Gastroesophageal sphincter (tissue), 4 donors: ENCODE measurements at places on chromosomes 2 and 18. TPM values are rescaled to one million over a fixed set of nuclear protein-coding genes. Genes with fewer than 3 reads are reported as not detected.

DNA sequence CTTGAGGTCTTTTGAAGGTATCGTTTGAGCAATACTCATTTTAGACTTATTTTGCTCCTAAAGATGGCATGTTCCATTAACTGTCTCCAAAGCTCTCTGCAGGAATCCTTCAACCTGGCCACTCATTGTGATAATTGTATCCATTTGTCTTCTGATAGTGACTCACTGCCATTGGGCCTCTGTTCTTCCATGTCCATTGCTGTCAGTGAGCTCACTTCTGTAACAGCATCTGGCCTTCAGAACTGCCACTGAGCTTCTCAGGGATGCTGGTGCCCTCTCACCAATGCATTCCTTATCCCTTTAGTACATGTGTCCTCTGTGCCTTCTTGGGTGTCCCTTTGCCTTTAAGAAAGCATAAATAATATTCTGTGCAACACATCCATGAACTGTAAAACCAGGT is 71.6 kb downstream of the MREG start:
- ATAC-seq = no peak

DNA sequence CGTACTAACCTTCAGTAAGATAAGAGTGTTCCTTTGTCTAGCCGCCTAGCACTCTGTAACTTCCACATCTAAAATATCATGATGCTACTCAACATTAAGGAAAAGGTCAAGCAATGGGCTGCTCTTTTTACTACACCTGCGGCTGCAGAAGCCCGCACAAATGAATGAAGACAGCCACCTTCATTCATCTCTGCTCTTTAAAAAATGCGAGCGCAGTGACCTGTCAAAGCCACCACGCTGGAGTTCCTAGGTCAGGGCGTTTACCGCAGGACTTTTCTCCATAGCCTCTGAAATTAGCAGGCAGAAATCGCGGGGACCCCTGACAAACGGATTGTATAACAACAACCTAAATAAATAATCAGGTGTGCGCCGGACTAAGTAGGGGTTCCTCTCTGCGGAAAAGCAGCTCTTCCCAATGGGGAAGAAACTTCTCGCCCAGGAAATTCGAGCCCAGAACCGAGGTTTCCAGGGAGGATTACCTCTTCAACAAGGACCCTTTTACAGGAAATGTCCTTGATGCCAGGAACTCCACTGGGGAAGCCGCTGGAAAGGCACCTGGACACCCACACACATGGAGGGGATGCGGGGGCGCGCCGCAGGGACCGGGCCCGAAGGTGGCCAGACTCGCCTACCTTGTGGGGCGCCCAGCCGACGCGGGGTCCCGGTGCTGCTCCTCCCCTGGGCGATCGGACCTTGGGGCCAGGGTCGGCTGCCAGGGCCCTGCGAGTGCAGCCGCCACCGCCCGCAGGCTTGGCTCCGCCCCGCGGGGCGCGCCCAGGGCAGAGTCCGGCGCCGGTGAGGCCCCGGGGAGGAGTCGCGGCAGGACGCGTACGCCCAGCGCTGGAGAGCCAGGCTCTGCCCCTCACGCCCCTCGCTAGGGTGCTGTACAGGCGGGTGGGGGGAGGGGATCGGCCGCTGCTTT is at the start of gene CCDC68:
CCDC68 (minus strand) TSS at position 758 of the 922 bp plus-strand sequence. CDS start 16,670 bp downstream, outside the sequence.
- no peak for ATAC-seq

DNA sequence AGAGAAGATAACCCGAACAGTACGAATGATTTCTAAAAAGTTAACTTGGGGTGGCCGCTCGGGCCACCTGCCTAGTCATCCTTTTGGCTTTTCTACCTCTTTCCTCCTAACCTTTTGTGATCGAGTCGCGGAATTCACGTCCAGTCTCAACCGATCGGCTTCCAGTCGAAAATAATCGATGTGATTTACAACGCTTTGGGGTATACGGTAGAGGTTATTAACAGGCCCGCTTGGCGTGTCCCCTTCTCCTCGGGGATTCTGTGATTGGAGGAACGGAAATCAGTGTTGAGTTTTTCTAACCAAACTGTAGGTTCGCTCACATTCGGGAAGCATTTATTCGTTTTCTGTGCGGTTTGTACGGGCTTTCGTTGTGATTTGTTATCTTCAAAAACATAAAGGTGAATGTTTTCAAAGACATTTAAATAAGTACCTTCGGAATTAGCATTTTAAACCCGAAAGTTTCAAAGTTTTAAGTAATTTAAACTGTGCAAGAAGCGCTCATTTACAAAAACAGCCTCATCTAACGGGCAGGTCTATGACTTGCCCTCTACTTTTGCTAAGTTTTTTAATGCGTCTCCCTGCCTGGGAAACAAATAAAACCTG is 588 bp upstream of the FOXI3 start:
- ATAC-seq = no peak

GRCh38 chr2:187548656-187549055 is 5.6 kb downstream of the TFPI start:
- ATAC-seq = no peak

DNA sequence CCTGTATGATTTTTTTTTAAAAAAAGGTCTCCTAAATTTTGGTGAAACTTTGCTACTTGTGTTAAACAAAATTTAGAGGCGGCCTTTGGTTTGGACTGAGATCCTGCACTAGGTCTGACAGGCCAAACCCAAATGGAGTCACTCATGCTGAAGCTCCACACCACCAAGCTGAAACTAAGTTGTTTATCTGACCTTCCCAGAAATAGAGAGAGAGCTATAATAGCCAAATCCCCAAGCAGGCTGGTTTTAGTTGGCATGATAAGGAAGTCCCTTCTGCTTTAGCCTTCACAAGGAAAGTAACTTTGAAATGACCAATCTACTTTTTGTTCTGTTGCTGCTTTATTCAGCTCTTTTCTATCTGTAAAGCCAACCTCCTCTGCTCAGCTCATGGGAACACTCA is 17.1 kb upstream of the THUMPD2 start:
- no peak for ATAC-seq

- ATAC-seq = no peak
These were observed 40.4 kb downstream of the SERTAD2 start for GRCh38 chr2:64613276-64613675.

- no peak for ATAC-seq
These were observed 11.9 kb upstream of the NT5DC4 start for GRCh38 chr2:112708968-112709367.

- no peak for ATAC-seq
These were observed 247.3 kb downstream of the TTC32 start for GRCh38 chr2:19654310-19655090.

The PROM2 gene
- total RNA-seq = 36.4 TPM

The NPHP1 gene
- 19.5 TPM for total RNA-seq

The RAB27B gene
- 3.0 TPM for total RNA-seq

The HOXD4 gene
- not detected for total RNA-seq

The RIT2 gene
- not detected for total RNA-seq

The TSHZ1 gene
- total RNA-seq = 37.1 TPM

The TMEM182 gene
- 1.2 TPM for total RNA-seq

The MEX3C gene
- total RNA-seq = 24.7 TPM

The PLCL1 gene
- total RNA-seq = 41.2 TPM

The SETBP1 gene
- 78.3 TPM for total RNA-seq

The FEV gene
- total RNA-seq = not detected

The C2orf66 gene
- 0.13 TPM for total RNA-seq

The CCBE1 gene
- total RNA-seq = 3.0 TPM
